CD4-positive, alpha-beta T cell treated with Interleukin-1 beta for 1 hour (primary cell): ENCODE measurements at places on chromosomes 2 and 18.

- DNase-seq = no peak
Observed at GRCh38 chr2:107108556-107108955, 222.6 kb upstream of the ST6GAL2 start.

- DNase-seq = no peak
Observed at GRCh38 chr2:197600306-197600705, 75.1 kb downstream of the RFTN2 start.

DNA sequence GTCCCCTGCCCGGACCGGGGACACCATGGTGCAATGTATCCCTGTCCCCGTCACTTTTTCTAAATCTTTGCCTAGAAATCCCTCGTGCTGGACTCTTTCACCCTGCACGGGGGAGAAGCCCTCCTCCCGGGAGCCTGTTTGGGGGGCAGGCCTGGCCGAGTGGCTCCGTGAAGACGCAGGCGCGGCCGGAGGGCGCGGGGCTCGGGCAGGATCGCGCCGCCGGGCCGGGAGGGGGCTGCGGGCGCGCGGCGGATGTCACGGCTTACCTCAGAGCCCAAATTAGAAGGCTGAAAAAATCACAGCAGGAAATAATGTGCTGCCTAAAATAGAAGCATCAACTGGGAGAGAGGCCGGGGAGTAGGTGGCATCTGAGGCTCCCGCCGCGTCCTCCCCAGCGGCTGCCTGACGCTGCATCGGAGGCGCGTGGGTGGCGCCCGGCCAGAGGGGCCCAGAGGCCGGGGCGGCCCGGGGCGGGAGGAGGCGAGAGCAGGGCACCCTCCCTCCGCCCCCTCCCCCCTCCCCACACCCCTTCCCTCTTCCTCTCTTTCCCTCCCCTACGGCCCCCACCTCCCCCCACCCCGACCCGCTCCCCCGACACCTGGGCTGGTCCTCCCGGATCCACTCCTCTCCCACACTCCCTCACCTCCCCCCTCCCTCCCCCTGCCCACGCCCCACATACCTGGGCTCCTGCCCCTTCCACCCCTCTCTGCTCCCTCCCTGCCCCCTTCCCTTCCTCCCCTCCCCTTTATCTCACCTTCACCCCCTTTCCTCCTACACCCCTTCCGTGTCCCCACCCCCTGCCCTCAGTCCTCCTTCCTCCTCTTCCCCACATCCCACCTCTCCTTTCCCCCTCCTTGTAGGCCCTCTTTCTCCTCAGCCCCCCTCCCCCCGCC is 51.9 kb downstream of the SLC4A1AP start:
- DNase-seq = peak; percentile 38

DNA sequence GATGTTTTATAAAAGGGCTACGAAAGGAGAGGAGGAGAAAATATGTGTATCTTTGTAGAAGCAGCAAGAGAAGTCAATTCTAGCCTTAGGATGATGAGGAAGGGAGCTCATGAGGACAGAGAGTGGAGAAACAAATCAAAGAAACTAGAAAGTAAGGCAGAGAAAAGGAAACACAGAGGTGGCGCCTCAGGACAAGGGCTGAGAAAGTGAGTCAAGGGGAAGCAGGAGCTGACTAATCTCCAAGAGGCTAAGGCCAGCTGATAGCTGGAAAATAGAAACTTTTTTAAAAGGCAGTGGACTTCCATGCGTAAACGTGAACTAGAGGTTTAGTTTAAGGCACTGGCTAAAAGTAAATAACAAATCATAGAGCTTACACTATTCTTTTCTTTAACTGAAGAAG is 173.3 kb downstream of the ANKRD44 start:
- no peak for DNase-seq

DNA sequence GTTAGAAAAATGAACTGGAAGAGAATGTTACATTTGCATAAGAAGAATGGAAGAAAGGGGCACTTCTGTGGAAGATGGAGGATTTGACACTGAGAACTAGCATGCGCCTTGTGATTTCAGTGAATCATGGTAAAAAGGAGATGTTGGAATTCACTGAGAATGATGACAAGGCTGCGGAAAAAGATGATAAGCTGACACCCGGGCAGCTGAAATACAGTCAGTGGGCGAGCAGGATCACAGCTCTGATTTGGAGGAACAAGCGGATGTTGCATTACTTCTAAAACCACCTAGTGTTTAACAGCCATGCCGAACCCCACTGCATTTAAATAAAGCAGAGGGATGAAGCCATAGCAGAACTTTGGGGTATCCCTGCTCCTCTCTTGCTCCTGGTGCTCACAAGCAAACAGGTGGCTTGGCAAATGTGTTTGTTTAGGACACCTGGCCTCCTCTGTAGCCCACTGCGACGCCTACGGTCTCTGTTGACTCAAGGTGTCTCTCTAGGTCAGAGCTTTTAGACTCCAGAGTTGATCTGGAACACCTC is 134.9 kb downstream of the NDUFA10 start:
- no peak for DNase-seq

DNA sequence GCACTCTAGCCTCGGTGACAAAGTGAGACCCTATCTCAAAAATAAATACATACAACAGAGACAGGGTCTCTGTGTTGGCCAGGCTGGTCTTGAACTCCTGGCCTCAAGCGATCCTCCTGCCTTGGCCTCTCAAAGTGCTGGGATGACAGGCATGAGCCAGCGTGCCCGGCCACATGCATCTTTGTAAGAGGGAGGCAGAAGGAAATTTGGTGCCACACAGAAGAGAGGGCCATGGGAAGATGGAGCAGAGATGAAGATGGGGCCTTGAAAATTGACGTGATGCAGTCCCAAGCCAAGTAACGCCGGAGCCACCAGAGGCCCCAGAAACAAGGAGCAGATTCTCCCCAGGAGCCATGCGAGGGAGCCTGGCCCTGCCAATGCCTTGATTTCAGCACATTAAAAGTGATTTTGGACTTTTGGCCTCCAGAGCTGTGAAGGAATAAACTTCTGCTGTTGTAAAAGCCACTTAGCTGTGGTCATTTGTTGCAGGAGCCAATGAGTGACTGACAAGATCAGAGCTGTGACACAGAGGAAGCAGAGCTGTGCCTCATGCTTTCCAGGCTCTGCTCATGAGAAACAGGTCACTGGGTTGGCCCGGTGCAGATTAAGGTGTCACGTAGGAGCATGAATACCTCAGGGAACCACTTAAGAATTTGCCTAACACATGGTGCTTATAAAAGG is 2.7 kb upstream of the SLC66A2 start:
- DNase-seq = no peak

GRCh38 chr2:213934560-213934959 is 476.3 kb upstream of the VWC2L start:
- peak; percentile 25 for DNase-seq
